ENCODE measurements at places on chromosomes 1 and 21.
A peak's percentile ranks its signal among the peaks of the same experiment; 100 is the strongest.

GRCh38 chr1:205179842-205180241 lies 31.7 kb downstream of the DSTYK start:
- no peak for DNase-seq

- peak; percentile 42 for DNase-seq
Measured at GRCh38 chr1:161046605-161047228, 940 bp upstream of the USF1 start.

DNA sequence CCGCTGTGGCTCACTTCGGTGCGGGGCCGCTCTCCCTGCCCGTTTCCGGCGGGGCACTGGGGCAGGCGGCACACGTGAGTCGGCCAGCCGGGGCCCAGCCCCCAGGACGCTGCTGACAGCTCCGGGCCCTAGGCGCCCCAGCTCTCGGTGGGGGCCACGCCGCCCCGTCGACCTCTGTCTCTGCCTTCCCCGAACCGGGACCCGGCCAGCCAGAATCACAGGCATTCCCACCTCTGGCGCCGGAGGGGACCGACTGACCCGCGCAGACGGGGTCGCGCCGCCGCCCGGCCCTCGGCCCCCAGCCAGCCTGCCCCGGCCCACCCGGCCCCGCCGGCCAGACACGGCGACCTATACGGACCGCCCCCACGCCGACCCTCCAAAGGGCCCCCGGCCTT lies 755 bp downstream of the SCMH1 start:
- DNase-seq = peak; percentile 55

DNA sequence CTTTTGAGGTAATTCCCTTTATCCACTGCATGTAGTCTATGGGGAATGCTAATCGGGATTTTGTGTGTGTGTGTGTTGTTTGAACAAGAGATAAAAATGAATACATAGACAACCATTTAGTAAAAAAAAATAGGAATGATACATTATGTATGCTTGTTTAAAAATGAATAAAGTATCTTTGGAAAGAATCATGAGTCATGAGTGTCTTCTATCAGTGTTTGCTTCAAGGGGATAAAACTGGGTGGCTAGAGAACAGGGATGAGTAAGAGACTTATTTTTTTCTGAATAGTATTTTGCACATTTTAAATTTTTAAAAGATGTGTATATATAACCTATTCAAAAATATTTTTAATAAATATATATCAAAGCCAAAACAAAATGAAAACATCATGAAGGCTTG lies 839.4 kb upstream of the ADGRL4 start:
- DNase-seq = no peak

GRCh38 chr1:97905141-97905940 lies 15.5 kb downstream of the DPYD start:
- no peak for DNase-seq

DNA sequence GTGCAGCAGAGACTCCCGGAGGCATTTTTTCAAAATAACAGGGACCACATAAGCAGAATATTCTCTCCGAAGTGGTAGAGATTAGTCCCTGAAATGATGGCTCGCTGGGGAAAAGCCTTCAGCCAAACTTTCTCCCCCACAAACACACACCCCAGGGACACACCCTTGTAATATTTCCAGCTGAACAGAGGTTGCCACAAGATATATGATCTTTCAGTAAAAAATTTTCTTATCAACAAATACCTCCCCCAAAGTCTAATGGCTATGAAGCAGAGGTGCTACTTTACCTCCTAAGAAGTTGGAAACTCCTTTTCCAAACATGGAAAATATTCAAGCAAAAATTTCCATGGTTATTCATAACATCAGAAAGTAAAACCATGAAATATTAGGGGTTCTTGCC lies 190.2 kb upstream of the PALMD start:
- no peak for DNase-seq

GRCh38 chr1:48530727-48531351 lies 58.8 kb upstream of the SPATA6 start:
- DNase-seq = no peak

GRCh38 chr1:151054971-151055547 lies 4.4 kb downstream of the CDC42SE1 start:
- no peak for DNase-seq

GRCh38 chr1:161182214-161182613 lies 4.9 kb upstream of the B4GALT3 start:
- DNase-seq = peak; percentile 78

DNA sequence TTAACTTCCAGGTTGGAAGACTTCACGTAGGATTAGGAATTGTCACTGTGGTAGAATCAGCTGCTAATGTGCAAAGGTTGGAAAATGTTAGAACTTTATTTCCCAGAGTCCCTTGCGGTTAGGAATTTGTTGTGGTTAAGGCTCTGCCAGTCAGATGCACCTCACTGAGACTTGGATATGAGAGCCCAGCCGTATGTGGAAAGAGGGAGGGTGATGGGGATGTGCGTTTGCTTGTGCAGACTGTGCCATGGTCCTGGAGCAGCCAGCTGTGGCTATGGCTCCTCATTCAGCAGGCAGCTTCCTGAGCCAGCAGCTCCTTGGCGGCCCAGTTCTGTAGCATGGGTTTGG lies 12.5 kb downstream of the S100A10 start:
- no peak for DNase-seq
